Lung (tissue), 17 donors: ENCODE measurements at places on chromosomes 5 and 9. TPM values are rescaled to one million over a fixed set of nuclear protein-coding genes. Genes with fewer than 3 reads are reported as not detected.
A peak's percentile ranks its signal among the peaks of the same experiment; 100 is the strongest.

The SEMA5A gene
- 23.4 TPM for total RNA-seq

The CSF1R gene
- 52.3 TPM for total RNA-seq

The F12 gene
- not detected for total RNA-seq

The PCDHA10 gene
- 1.6 TPM for total RNA-seq

The CLPTM1L gene
- 142 TPM for total RNA-seq

The PCSK1 gene
- 2.2 TPM for total RNA-seq

The ADRB2 gene
- total RNA-seq = 8.0 TPM

The GABRA1 gene
- total RNA-seq = 0.20 TPM

GRCh38 chr9:26264709-26265601, 586.7 kb upstream of the TUSC1 start:
- no peaks in the 10 kb centered on the region for H3K4me1 ChIP-seq
- H3K27me3 ChIP-seq = no peaks in the 10 kb centered on the region
- no peak for DNase-seq
- H3K36me3 ChIP-seq = no peaks in the 10 kb centered on the region
- H3K27ac ChIP-seq = no peak overlapping the region
- H3K4me3 ChIP-seq = no peak overlapping the region

DNA sequence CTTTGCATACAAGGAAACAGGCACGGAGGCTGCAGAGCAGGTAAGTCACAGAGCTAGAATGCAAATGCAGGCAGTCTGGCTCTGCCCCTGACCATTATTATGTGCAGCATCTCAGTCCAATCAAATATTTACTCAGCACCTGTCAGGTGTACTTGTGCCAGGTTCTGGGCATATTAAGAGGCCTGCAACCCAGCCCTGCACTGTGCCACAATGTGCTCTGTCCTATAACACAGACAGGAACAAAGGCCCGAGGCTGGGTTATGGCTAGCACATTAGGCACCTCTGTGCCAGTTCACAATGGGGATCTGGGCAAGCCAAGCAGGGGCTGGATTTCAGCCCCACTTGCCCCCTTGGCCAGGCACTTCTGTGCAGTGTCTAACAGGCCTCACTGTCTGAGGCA, 14.0 kb downstream of the ARL15 start:
- no peaks in the 10 kb centered on the region for H3K4me1 ChIP-seq
- H3K4me3 ChIP-seq = no peak overlapping the region
- H3K27ac ChIP-seq = peak overlapping the region; percentile 51
- DNase-seq = no peak

DNA sequence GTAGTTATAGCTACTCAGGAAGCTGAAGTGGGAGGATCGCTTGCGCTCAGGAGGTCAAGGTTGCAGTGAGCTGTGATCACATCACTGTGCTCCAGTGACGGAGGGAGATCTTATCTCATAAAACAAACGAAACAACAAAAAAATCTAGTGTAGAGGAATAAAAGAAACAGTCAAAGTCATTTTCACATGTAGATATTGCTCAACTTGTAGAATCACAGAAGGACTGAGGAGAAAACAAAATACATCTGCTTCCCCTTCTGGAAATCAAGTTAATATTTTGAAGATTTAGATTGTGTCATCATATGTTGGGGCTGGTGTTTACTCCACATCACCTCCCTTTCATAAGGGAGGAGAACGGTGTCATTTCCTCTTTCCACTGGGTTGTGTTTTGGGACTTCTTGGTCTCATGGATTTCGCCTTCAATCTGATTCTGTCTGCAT, 8.2 kb upstream of the SLC46A2 start:
- no peak overlapping the region for H3K4me3 ChIP-seq
- H3K4me1 ChIP-seq = no peaks in the 10 kb centered on the region
- no peaks in the 10 kb centered on the region for H3K36me3 ChIP-seq
- H3K27me3 ChIP-seq = peaks cover 2% of the 10 kb centered on the region
- DNase-seq = no peak

DNA sequence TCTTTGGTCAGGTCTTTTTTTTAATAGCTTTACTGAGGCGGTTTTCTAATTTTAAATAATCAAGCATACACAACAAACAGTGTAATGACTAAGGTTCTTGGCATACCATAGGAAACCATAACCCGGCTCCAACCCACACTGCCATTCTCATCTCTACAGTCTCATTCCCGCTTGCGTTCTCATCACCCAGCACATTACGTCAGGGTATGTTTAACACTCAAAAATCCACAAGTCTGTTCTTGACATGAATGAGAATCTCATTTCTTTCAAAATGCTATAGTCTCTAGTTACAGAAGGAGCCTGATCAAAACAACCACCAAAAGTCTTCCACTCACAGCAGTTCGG, 505 bp downstream of the C5orf34 start:
- no peak for DNase-seq
- peak overlapping the region; percentile 63 for H3K4me3 ChIP-seq
- H3K27ac ChIP-seq = peak overlapping the region; percentile 65
- peaks cover 8% of the 10 kb centered on the region for H3K4me1 ChIP-seq
- H3K27me3 ChIP-seq = no peaks in the 10 kb centered on the region

- H3K4me1 ChIP-seq = peaks cover 31% of the 10 kb centered on the region
- no peak overlapping the region for H3K27ac ChIP-seq
- no peak for DNase-seq
- H3K27me3 ChIP-seq = no peaks in the 10 kb centered on the region
- no peaks in the 10 kb centered on the region for H3K36me3 ChIP-seq
- no peak overlapping the region for H3K4me3 ChIP-seq
These were observed 200.0 kb downstream of the NR2F1-AS1 start for GRCh38 chr5:93381057-93381456.

DNA sequence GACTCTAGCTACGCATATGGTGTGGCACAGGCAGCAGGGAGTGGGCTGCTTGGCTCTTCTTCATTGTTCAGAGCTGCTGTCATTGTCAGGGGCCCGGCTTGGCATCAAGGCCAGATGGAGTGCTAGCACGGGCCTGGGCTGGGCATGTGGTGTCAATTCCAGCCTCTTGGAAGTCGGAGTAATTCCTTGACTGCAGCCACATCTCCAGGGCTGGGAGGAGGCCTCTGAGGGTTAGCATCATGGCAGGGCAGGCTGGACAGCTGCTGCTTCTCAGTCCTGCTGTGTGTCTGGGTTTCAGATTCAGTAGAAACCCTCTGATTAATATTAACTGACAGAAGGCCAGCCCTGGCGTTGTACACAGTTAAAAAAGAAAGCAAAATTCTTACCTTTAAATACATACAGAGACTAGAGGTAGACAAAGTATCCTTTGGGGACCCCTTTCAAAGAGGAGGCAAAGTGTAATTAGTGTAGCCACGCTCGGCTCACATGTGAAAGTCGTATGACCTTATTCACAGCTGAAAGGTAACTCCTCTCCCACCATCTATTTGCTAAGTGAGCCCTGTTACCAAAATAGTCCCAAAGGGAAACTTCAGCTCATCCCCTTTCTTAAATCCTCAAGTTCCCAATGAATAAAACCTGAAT, 126.4 kb downstream of the DOCK2 start:
- peak; percentile 44 for DNase-seq
- H3K4me3 ChIP-seq = no peak overlapping the region
- H3K36me3 ChIP-seq = no peaks in the 10 kb centered on the region
- H3K27ac ChIP-seq = no peak overlapping the region

DNA sequence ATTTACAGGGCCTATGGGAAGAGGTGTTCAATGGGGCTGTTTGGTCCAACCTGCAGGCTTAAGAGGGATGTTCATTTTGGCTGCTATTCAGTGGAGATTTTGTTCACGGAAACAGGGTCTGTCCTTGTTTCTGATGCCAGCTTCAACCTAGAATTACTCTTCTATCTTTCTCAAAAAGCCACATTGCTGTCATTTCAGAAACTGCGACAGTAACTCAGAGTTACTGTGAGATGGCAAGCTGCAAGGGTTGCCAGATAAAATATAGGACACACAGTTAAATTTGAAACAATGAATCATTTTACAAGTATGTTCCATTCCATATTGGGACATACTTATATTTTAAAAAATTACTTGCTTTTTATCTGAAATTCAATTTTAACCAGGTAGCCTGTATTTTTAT, 128.0 kb downstream of the NPR3 start:
- H3K27ac ChIP-seq = no peak overlapping the region
- no peak overlapping the region for H3K4me3 ChIP-seq
- no peaks in the 10 kb centered on the region for H3K27me3 ChIP-seq
- H3K36me3 ChIP-seq = no peaks in the 10 kb centered on the region
- DNase-seq = no peak
- H3K4me1 ChIP-seq = peaks cover 5% of the 10 kb centered on the region
